ENCODE measurements at places on chromosomes 1 and 21.

- DNase-seq, result no peak
These were observed 46.9 kb downstream of the IER5 start for GRCh38 chr1:181135437-181135731.

DNA sequence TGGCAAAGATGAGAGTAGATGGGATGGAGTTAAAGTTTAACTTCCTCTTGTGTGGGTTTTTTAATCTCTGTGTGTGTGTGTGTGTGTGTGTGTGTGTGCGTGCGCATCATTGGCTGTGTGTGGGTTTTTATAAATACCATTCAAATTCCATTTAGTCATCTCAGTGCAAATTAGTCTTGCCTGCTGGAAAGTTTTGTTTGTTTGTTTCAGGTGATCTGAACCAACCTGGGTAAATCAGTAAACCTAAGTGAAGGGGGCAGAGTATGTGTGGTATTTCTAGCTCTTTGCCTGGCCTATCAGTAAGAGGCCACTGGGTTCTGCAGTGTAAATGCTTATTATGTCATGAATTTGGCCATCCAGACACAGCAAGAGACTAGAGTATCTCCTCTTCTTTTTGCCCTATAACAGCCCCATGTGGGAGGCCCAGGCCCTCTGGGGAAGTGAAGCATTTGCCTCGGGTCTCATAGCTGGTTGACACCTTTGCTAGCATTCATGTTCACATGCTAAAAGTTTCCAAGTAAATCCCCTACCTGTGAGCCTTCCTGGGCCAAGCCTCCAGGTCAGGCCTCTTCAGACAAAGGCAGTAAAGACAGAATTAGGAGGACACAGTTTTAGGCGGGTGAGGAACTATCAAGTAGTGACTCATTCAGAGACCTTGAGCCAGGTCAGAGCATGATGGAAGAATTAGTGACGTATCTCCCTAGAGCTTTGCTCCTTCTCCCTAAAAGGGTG is 14.7 kb downstream of the INTS3 start:
- DNase-seq, result no peak

GRCh38 chr1:58765006-58765405 is 18.8 kb downstream of the JUN start:
- no peak for DNase-seq

DNA sequence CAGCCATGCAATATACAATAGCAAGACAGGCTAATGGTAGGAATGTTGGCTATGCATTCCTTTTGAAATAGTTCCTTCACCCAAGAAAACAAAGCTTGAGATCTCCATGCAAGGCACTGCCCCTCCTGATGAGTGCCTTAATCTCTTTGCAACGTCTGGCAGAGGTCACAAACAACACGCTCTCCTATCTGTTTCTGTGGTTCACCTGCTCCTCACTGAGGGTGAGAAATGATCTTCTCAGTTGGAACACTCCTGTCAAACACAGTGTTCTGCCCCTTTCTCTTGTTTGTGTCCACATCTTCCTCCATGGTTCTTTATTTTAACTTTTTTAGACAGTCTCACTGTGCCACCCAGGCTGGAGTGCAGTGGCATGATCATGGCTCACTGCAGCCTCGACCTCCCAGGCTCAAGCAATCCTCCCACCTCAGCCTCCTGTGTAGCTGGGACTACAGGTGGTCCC is 21.2 kb upstream of the XPR1 start:
- no peak for DNase-seq

- no peak for DNase-seq
These were observed 376.9 kb downstream of the USH2A start for GRCh38 chr1:216046336-216046735.

GRCh38 chr1:183218971-183219615 is 33.0 kb downstream of the LAMC2 start:
- DNase-seq, result no peak

GRCh38 chr1:183226963-183227362 is 40.9 kb downstream of the LAMC2 start:
- DNase-seq, result no peak

GRCh38 chr21:29174607-29175013 is 44.2 kb downstream of the MAP3K7CL start:
- DNase-seq, result no peak
